Activated CD4-positive, alpha-beta T cell treated with anti-CD3 and anti-CD28 coated beads, Interleukin-2, amount 50 U/mL, for 16 hours (primary cell): ENCODE measurements at places on chromosomes 7 and 10.

- peak; percentile 68 for DNase-seq
Observed at GRCh38 chr10:59829601-59830000, 76.3 kb upstream of the MRLN start.

- DNase-seq, result no peak
Observed at GRCh38 chr10:121596689-121597503, 1.3 kb downstream of the FGFR2 start.

- DNase-seq, result no peak
Observed at GRCh38 chr10:123357421-123357930, 203.3 kb downstream of the BUB3 start.

DNA sequence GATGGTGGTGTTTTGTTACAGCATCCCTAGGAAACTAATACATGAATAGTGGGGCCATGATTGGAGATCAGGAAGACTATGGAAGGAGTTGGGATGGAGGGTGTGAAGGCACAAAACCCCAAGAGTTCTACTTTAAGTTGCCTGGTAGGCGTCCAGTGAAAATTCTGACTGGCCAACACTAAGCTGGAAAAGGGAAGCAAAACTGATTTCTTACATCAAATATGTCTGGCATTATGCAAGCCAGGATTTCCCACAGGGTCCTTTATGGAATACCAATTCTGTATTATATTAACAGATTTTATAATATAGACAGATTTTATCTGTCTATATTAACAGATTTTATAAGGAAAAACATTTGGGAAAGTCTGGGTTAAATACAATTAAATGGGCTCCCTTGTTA is 16.2 kb downstream of the CPVL start:
- no peak for DNase-seq

DNA sequence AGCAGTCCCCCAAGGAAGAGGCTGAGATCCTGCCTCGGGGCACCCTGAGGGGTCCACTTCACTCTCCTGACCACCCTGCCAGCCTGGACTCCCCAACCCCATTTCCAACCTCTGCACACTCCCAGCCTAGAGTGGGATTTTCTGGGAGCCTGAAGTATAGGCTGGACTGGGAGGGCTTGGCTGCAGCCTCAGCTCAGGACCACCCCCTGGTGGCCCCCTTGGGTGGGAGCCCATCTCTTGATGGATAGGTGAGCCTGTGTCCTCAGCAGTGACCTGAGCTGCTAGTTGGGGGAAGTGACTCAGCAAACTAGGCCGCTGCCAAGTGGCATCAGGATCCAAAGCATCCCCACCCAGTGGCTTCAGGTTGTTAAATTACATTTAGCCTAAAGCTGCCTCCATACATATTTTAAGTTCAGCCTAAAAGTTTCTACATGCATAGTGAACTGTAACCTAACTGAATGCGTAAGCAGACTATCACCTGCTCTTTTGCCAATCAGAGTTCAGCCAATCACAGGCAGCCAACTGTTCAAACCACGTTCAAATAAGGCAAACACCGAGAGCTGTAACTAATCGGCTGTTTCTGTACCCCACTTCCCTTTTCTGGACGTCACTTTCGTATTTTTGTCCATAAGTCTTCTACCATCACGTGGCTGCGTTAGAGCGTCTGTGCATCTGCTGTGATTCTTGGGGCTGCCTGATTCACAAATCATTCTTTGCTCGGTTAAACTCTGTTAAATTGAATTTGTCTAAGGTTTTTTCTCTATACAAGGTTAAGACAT is 144.0 kb downstream of the PLPP4 start:
- DNase-seq, result no peak

GRCh38 chr7:78473571-78474301 is 675.2 kb downstream of the PHTF2 start:
- DNase-seq, result no peak

GRCh38 chr7:151498495-151498894 is 21.2 kb downstream of the RHEB start:
- DNase-seq, result no peak

GRCh38 chr10:89391907-89392756 is at the start of gene IFIT1:
IFIT1 (plus strand) TSS chr10:89392623; CDS start chr10:89392713, 90 bp downstream.
- DNase-seq, result peak; percentile 46

- no peak for DNase-seq
Observed at GRCh38 chr7:86600506-86601290, 43.0 kb upstream of the GRM3 start.

DNA sequence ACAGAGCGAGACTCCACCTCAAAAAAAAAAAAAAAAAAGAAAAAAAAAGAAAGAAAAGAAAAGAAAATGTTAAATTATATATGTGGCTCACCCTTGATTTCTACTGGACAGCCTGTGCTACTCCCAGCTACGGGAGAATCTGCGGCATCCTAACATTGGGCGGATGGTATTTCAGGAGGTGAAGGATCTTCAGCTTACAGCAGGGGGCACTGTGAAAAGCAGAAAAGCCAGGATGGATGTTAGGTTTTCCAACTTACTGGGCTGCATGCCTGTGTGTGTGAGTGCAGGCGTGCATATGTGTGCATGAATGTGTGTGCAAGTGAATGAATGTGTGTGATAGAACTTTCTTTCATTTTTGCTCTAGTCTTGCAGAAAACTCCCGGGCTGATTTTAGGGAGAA is 1066.5 kb downstream of the TYW1 start:
- no peak for DNase-seq

DNA sequence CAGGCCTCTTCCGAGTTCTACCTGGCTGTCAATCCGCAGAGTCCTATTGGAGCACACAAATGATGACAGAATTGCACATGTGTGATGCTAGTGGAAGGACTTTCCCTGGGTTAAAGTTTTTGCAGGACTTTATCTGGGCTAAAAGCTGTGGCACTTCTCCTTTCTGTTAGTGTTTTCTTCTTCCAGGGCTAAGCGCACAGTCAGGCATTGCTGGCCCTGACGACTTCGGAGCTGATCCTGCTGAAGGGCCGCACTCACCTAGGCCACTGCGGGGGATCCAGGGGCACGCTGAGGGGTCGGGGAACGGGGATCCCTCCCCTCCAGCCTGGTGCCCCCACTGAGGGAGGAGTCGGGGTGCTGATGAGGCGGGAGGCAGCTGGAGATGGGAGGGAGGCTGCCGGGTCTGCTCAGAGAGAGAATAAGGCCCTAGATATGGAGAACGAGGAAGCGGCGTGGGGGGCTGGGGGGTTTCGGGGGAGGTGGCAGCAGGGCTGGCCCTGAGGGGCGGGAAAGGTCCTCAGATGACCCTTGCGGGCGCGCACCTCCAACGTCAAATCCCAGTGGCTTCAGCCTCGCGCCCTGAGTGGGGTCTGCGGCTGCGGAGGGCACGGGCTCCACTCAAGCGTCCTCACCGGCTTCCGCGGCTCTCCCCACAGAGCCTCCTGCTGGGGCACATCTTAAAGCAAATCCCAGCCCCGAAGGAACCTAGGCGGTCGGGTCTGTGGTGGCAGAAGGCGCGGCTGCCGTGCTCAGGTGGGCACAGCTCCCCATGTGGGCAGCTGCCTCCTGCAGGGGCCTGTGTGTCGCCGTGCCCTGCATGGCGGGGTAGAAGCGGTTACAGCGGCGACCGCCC is 30.9 kb downstream of the AGR3 start:
- DNase-seq, result no peak

GRCh38 chr7:91852263-91852741 is 28.2 kb downstream of the MTERF1 start:
- peak; percentile 21 for DNase-seq

DNA sequence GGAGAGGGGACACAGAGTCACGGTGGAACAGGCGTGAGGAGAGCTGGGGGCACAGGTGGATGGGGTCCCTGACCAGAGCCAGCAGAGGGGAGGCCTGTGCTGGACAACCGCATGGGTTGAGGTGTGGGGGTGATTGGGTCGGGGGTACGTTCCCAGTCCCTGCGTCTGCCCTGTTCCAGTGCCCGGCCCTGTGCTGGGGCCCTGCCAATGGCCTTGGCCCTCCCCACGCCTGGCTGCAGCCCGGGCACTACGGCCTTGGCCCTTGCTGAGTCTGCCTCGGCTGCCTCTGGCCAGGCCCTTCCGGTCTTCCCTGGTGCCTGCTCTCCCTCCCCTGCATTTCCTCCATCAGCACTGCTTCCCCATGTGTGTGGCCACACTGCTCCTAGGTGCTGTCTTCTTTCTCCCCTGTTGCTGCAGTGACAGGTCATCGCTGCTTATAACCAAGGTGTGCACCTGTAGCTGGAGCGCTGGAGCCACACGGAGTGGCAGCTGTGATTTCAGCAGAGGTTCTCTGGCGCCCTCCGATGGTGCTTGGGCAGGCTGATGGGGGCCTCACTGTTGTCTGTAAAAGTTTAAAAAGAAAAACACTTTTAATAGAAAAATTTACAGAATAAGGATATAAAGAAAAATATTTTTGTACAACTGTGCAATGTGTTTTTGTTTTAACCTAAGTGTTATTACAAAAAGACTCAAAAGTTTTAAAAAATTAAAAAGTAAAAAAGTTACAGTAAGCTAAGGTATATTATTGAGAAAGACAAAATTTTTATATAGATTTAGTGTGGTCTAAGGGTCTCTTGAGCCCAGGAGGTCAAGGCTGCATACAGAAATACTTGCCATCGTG is 45.2 kb upstream of the BHLHA15 start:
- peak; percentile 46 for DNase-seq

DNA sequence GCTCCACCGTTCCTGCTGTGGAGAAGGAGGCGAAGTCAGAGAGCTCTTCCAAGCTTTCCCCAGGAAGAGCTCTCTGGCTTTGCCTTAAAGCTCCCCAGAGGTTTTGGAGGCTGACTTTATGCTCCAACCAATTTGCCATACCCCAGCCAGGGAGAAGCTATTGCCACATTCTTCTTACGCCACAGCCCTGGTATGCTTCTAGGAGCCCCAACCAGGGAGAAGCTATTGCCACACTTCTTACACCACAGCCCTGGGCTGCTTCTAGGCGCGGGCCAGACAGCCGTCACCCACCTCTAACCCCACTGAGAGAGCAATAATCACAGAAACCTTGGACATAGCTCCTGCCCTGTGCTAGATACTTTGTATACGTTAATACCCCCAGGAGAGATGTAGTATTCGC is 951 bp downstream of the ELOVL3 start:
- DNase-seq, result no peak

- DNase-seq, result no peak
Observed at GRCh38 chr7:155355176-155355575, 57.5 kb downstream of the INSIG1 start.

GRCh38 chr10:49080965-49081364 is 34.4 kb downstream of the VSTM4 start:
- DNase-seq, result no peak

- DNase-seq, result no peak
Observed at GRCh38 chr10:99595770-99596465, 24.3 kb downstream of the SLC25A28 start.

- DNase-seq, result no peak
Observed at GRCh38 chr7:74455291-74455804, 1.6 kb downstream of the GTF2IRD1 start.

DNA sequence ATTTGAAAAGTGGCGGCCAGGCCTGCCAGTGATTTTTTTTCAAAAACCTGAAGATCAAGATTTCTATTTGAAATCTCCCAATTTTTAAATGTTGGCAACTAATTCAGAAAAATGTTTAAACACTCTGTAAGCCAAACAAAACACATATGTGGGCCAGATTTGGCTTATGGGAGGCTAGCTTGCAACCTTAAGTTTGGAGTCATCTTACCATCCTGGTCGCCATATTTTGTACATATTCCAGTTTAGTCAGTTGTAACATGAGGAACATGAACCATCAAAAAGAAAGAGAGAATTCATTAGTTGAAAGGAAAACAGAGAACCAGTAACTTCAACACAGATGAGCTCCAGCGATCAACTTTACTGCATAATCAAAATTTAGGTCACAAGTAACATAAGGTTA is 115.4 kb downstream of the TMEM26 start:
- no peak for DNase-seq

DNA sequence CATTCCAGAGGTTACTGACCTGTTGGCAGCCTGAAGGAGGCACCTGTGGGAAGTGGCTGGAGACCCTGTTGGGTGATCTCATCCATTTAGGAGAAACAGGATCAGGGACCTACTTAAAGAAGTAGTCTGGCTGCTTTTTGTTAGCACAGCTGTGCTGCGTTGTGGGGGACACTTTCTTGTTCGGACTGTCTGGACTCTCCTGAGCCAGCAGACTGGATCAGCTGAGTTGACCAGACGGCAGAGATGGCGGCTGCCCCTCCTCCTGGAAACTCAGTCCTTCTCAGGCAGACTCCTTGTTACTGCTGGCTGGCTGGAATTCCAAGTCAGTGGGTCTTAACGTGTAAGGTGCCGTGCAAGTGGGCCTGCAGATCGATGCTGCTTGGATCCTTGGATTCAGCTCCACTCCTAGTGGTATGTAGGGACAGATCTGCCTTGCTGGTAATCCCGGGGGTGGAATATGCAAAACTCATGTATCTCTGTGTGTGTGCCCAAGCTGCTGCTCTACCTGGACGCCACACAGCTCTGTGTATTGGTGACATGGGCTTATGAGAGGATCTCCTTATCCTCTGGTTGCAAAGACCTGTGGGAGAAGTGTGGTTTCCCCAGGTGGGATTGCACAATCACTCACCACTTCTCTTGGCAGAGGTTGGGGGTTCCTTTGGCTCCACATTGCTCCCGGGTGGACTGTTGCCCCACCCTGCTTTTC is 87.3 kb downstream of the CCSER2 start:
- DNase-seq, result no peak

DNA sequence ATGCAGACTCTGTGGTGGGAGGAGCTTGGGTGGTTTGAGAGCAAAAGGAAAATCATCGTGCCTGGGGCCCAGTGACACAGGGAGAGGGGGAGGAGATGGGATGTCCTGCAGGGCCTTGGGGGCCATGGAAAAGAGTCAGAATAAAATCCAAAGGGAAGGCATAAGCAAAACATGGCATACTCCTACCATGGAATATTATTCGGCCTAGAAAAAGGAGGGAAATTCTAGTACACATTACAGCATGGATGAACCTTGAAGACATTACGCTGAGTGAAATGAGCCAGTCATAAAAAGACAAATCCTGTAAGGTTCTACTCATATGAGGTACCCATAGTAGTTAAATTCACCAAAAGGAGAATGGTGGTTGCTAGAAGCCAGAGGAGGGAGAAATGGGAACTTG is 38.7 kb downstream of the STRA8 start:
- no peak for DNase-seq

DNA sequence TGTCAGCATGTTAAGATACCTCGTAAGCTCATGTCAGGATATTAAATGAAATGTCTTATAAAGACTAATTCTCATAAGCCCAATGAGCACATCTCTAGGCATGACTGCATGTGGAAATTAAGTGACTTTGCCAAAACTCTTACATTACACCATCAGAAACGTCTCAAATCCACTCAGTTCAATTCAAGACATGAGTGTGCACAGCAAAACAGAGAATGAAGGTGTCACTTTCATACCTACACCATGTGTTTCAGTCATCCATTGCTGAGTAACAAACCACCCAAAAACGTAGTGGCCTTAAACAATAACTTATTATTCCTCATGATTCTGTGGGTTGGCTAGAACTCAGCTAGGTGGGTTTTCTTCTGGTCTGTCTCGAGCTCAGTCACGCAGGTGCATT is 99.8 kb downstream of the ATE1 start:
- peak; percentile 64 for DNase-seq

- no peak for DNase-seq
Observed at GRCh38 chr7:137760111-137760510, 86.7 kb downstream of the DGKI start.
